ENCODE measurements at places on chromosomes 5 and 9. TPM values are rescaled to one million over a fixed set of nuclear protein-coding genes. Genes with fewer than 3 reads are reported as not detected.

DNA sequence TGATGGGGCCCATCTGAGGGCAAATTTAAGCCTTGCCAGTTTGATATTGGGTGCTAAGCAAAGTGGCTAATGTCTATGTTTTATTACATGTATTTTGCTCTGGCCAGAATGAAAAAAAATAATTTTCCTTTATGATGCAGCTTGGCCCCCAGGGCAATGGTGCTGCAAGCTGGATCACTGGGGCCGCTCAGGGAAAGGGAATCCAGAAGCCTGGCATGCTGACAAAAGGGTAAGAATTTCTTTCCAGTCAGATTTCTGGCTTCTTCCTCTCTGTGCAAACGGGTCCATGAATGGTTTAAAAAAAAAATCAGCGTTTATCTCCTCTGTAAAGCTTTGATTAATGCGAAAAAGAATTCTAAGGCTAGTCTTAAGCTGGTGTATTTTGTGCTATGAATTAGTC is 138.4 kb downstream of the MAPKAP1 start:
- no peak for DNase-seq

The PPIC gene
- polyA plus RNA-seq: not detected

The RASEF gene
- polyA plus RNA-seq: not detected

GRCh38 chr5:150488519-150489359 is 19.2 kb upstream of the NDST1 start:
- DNase-seq: no peak

GRCh38 chr5:72515211-72515610 is 8.0 kb upstream of the ZNF366 start:
- DNase-seq: no peak

The DMGDH gene
- polyA plus RNA-seq: not detected

The MRPS27 gene
- polyA plus RNA-seq: 42.8 TPM

- no peak for DNase-seq
These were observed 483.0 kb downstream of the EBF1 start for GRCh38 chr5:158616707-158617106.

GRCh38 chr5:131521252-131521651 is 113.8 kb downstream of the RAPGEF6 start:
- DNase-seq: no peak

The IFNA13 gene
- polyA plus RNA-seq: not detected

DNA sequence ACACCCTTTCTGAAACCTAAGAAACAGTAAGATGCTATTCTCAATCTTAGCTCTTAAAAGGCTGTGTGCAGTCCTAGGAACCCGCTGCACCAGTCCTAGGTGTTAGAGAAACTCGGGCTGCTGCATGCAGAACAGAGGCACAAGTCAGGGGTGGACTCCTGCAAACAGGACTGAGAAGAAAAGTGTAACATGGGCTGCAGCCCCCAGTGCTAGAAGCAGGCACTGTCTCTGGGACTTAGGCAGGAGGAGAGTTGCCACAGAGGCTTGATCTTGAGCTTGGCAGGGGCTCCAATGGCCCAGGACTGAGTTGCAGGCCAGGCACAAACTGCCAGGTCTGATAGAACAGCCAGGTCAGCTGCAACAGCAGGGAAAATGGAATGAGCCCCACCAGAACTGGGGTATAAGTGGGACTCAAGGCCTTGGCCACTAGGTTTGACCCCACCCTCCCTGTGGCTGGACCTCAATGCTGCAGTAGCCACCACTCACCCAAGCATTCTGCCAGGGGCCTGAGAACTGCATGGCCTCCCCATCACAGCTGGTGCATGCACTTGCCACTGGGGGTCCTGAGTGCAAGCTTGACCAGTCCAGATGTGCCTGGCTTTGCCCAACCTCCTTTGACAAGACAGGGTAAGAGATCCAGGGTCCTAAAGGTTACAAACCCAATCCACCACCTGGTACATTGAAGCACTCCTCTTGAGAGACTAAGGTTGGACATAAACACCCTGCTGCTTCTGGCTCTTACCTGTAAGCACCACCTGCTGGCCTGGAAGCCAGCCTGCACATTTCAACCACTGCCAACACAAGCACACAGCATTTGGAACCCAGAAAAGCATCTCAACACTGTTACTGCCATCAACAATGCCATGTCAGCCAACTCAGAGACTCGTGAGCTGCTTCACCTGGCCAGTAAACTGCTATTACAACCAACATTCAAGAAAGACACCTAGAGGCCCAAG is 103.3 kb downstream of the FBXL17 start:
- no peak for DNase-seq

The ZNF79 gene
- polyA plus RNA-seq: 8.8 TPM

GRCh38 chr9:74662674-74663073 is 165.5 kb downstream of the RORB start:
- no peak for DNase-seq

The SPATA9 gene
- not detected for polyA plus RNA-seq

DNA sequence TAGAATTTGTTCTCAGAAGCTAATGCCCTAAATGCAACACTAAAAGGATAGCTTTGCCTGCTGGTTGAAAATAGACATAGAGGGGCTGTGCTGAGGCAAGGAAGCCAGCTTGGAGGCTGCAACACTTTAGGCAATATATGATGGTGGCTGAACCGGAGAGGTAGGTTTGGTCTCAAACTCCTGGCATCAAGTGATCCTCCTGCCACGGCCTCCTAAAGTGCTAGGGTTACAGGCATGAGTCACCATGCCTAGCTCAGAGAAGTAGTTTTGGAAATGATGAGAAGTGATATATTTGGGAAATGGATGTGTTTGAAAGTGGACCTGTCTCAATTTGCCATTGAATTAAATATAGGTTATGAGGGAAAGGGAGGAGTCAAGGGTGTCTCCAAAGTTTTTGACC is 10.0 kb downstream of the DUSP1 start:
- DNase-seq: no peak

DNA sequence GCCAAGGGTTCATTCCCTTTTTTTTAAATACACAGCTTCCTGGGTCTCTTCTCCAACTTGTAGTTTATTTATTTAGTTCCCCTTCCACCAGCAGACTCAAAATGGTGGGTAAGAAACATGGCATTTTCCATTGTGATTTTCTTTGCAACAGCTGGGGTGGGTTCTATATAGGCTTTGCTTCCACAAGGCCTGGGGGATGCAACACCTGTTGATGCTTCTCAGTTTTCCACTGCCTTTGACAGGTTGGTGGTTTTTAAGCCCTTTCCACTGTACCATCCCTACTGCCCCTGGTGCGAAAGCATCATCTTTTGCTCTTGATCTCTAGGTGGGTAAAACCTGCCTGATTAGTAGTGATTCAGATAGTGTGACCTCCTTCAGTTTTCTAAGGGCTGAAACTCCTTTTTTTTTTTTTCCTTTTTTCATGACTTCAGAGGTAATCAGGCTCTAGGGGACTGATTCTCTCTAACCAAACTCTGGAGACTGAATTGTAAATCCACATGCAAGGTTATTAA is 8.5 kb downstream of the KDM3B start:
- no peak for DNase-seq

DNA sequence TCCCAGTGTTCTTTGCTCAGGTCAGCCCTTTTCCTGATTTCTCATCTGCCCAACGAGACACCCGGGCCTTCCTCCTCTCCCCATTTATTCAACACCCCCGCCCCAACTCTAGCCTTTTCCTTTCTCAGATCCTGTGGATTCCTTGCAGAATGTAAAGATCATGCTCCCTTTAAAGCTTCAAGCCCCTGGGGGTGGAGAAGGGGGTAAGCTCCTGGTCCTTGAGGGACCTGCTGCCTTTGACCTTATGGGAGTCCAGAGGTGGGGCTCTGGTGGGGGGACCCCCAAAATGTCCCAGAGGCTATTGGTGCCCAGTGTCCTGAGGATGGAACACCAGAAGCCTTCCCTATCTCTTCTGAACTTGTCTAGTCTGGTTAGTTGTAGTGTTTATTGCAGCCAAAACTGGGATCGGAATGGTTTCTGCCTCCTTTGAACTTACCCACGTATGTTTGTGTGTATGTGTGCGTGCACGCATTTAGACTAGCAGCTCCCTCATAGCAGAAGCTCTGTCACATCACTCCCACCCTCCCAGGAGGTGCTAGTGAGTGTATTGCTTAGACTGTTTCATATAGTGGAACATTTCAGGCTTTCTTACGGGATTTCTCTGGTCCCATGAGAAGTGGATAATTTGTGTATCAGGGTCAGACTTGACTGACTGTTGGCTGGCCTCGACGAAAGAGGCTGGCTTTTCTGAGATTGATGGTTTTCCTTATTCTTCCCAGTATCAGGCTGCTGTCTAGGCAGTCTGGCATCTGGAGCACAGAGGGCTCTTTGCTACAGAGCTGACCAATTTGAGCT is 1.1 kb downstream of the GALNT10 start:
- DNase-seq: no peak

The PCDHB6 gene
- polyA plus RNA-seq: not detected

GRCh38 chr5:2001300-2001699 is 118.6 kb upstream of the IRX4 start:
- DNase-seq: no peak

DNA sequence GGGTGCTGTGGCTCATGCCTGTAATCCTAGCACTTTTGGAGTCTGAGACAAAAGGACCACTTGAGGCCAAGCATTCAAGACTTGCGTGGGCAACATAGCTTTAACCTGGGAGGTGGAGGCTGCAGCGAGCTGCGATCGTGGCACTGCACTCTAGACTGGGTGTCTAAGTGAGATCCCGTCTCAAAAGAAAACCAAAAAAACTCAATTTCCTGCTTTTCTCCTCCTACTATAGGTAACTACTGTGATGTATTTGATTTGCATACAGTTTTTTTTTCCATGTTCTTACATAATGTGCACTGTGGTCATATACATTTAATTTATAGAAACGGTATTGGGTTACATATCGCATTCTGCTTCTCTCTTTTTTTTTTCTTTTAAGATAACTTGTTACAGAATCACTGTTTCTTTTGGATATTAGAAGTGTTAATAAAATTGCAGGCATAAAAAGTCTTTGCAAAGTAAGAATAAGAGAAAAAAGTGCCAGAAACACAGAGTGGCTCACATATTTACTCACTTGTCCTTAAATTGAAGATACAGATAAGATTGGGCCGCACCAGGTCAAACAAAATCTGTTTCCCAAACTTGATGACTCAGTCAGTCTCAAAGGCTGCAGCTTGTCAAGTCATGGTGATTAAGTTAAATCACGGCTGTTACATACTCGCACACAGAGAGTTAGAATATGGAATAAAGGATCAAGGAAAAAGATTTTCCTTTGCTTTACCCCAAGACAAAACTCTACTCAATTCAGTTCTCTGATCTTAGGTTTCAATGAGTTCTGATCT is 2.0 kb upstream of the PTGR1 start:
- no peak for DNase-seq

GRCh38 chr5:141434006-141434405 is 3.7 kb downstream of the PCDHGA12 start:
- DNase-seq: no peak

DNA sequence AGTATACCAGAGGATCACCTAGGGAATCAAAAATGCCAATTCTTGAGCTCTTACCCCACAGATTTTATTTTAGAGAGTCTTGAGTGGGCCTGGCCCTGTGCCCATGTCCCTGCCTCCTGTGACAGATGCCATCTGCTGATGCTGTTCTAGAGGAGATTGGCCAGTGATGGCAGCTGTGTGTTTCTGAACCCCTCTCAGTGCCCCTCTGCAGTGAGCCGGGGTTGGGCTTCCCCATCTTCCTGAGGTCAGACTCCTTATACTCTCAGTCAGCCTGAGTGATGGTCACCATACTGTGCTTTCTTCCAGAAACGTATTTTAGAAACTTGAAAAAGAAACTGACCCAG is 6.1 kb downstream of the PTCD2 start:
- no peak for DNase-seq

DNA sequence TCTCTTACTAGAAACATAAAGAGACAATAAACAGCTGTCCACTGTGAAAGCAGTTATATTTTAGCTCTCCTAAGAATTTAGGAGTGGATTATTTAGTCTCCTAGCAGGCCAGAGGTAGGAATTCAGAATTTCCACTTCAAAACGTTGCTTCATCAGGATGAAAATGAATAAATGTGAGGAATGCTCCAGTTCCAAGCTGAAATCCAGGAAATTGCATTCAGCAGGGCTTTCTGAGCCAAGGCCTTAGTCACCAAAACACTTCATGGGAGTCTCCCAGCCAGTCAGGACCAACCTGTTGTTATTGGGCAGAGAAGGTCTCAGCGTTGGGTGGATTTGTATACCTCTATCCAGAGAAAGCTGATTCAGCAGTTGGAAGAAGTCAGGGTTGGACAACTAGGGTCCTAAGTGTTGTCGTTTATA is 1040.3 kb downstream of the TLE1 start:
- DNase-seq: no peak

DNA sequence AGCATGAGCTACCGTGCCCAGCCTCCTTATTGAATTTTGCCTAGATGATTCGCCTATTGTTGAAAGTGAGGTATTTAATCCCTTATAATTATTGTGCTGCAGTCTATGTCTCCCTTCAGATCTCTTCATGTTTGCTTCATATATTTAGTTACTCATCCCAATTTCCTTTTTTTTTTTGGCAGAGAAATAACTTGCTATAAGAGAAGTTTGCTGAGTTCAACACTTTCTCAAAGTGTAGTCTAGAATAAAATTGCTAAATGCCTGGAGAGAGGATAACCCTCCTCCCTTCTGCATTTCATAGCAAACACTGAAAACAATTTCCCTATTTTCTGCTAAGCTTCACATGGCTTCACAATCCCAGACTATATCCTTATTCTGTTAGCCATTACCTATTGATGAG is 136.6 kb upstream of the CD180 start:
- DNase-seq: no peak

DNA sequence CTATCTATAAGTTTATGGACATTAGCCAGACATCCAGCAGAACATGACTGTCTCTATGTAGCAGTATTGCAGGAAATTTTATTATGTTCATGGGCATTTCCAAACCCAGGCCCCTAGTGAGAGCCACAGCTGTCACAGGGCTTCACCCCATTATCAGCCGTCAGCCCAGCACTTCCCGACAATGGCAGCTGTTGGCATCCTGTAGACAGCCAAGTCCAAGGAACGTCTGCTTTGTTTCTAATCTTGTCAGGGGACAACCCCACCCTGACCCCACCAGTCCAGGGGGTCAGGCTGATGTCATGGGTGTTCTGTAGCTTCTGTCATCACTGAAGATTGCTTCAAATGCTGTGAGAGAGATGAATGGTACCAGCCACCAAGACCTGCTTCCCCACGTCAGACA is 565.3 kb upstream of the BRINP1 start:
- DNase-seq: no peak

GRCh38 chr9:79616971-79617370 is 45.2 kb downstream of the TLE4 start:
- no peak for DNase-seq

DNA sequence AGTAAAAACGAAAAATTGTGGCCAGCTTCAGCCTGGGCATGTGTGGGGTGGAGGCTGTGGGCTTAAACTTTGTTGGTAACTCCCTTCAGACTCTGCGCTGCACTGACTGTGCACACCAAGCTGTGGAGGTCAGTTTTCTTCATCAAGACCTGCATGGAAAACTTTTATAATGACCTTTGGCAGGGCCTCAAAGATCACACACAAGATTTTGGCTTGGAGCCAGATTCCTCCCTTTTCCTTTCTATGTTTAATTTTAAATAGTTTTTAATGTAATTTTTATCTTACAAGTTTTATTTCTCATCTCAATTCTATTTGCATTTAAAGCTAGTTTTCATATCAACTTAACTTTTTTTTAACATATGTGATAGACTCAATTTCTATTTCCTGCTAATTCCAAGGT is 1211.1 kb upstream of the CDH18 start:
- no peak for DNase-seq

GRCh38 chr9:135951889-135952663 is 9.1 kb downstream of the UBAC1 start:
- DNase-seq: no peak

GRCh38 chr5:150780816-150781221 is 2.3 kb downstream of the SMIM3 start:
- no peak for DNase-seq

The LCP2 gene
- polyA plus RNA-seq: 9.9 TPM

All from naive B cell (primary cell).